Diencephalon (tissue), 1 donor: ENCODE measurements at places on chromosomes 2 and 18. TPM values are rescaled to one million over a fixed set of nuclear protein-coding genes. Genes with fewer than 3 reads are reported as not detected.

WDR33 gene
- total RNA-seq = 84.2 TPM

USP34 gene
- 196 TPM for total RNA-seq

AQP12B gene
- not detected for total RNA-seq

GNLY gene
- total RNA-seq = not detected

MRO gene
- 1.6 TPM for total RNA-seq

COLEC12 gene
- total RNA-seq = 16.8 TPM

POTEJ gene
- total RNA-seq = 0.46 TPM
